ENCODE measurements at places on chromosomes 4 and X.
A peak's percentile ranks its signal among the peaks of the same experiment; 100 is the strongest.

DNA sequence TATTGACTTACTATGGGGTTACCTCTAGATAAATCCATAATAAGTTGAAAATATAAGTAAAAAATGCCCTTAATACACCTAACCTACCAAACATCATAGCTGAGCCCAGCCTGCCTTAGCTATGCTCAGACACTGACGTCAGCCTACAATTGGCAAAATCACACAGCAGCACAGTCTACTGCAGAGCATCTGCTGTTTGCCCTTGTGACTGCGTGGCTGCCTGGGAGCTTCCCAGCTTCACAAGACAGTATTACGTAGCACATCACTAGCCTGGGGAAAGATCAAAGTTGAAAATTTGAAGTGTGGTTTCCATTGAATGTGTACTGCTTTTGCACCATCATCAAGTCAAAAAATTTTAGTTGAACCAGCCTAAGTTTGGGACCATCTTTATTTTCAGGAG, 8.8 kb downstream of the HTT-AS start:
- DNase-seq: no peak

- DNase-seq: no peak
These were observed 18.5 kb downstream of the P2RY8 start for GRCh38 chrX:1518512-1518911.

GRCh38 chr4:145298885-145299284, 118.5 kb upstream of the OTUD4 start:
- DNase-seq: no peak

DNA sequence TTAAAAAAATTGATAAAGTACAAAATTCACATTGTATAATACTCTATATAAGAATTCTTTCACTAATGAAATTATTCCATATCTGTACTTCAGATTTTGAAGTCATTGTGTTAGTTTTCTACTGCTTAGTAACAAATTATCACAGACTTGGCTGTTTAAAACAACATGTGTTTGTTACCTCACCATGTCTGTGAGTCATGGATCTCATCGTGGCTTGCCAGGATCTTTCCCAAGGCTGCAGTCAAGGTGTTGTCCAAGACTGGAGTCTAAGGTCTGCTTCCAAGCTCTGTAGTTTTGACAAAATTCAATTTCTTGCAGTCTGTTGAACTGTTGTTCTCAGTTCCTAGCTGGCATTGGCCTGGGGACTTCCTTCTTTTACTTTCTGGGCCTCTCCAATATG, 1286.9 kb downstream of the ADGRL3 start:
- no peak for DNase-seq

DNA sequence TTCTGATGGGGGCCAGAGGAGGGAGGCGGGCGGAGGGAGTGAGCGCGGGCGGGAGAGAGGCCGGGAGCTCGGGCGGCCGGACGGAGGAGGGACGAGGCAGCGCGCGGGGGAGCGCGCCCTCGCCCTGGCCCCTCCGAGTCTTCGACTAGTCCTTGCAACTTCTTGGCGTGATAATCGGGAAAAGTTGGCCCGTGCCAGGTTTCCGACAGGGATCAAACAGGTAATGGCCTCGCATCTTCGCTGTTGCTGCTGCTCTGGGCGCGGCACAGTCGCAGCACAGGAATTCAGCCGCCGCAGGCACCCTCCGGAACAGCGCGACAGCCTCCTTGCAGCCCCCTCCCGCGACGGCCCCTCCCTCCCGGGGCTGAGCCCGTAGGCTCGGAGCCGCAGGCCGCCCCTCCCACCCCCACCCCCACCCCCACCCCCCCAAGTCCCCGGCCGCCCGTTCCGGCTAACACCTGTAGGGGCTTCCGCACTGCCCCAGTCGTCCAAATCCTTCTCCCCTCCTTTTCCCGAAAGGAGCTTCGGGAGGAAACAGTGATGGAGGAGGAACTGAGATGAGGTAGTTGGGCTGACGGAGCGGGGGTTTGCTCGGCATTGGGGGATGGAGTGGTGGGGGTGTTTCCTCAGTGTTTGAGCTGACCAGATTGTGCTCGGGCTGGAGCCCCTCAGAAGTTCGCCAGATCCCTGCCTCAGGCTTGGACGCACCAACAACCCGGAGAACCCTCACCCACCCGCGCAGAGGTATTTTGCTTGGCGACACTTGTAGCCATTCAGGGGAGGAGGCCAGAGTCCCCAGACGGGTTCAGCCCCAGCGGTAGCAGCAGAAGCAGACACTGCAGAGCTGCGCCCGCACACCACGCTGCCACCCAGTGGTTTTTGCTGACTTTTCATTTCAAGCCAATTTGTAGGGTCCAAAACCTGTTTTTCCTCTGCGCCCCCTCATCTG, at the start of gene FGF13:
TSS of gene FGF13 (minus strand) at position 319 of the 949 bp plus-strand sequence. CDS start 714 bp downstream, outside the sequence.
- DNase-seq: peak; percentile 26

- no peak for DNase-seq
These were observed 524 bp upstream of the EXOSC9 start for GRCh38 chr4:121800638-121800960.

DNA sequence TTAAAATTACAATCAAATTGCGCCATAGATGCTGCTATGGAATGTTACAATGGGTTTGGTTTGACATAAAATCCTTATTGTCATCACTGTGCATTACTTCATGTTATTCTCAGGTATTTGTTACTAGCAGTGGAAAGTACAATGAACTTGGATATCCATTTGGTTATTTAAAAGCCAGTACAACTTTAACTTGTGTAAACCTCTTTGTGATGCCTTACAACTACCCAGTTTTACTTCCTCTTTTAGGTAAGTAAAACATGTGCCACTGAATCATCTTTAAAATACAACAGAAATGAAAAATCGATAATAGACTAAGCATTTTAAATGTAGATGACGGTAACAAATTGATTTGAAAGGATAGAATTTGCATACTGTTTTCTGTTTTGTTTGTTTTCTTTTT, 35.6 kb downstream of the INTS6L start:
- DNase-seq: no peak

DNA sequence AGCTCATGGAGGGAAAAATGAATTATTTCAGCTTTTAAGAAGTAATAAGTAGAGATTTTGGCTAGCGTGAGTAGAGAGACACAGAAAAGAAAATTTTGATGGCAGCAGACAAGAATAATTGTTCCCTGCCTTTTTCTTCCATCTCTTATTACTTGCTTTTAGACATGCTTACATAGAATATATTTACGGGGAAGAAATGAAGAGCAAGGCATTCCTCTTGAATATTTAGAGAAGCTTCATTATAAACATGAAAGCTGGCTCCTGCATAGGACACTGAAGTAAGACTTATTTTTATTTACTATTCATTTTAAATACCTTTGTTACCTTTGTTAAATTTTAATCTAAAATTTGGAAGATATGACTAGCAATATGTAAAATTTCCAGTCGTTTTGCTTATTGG, 32.2 kb downstream of the DCK start:
- no peak for DNase-seq

- no peak for DNase-seq
These were observed 46.1 kb upstream of the CTSO start for GRCh38 chr4:155999725-156000124.

DNA sequence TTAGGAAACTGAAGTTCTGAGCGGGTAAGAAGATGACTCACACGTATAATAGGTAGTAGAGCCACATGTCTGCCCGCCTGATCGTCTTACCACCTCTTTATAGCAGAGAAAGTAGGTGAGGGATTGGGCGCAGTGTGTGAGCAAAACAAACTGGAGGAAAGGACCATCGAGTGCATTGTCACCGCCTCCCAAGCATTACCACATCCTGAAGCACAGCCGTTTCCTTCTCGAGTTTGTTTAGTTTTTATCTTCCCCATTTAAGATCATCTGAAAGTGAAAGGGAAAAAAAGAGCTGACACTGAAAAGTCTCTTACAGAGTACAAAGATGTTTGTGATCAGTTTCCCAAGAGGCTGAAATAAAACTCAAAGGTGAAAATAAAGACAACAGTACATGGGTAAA, 14.8 kb downstream of the PDK3 start:
- no peak for DNase-seq

- no peak for DNase-seq
These were observed 45.2 kb downstream of the CXXC4 start for GRCh38 chr4:104449537-104449936.

DNA sequence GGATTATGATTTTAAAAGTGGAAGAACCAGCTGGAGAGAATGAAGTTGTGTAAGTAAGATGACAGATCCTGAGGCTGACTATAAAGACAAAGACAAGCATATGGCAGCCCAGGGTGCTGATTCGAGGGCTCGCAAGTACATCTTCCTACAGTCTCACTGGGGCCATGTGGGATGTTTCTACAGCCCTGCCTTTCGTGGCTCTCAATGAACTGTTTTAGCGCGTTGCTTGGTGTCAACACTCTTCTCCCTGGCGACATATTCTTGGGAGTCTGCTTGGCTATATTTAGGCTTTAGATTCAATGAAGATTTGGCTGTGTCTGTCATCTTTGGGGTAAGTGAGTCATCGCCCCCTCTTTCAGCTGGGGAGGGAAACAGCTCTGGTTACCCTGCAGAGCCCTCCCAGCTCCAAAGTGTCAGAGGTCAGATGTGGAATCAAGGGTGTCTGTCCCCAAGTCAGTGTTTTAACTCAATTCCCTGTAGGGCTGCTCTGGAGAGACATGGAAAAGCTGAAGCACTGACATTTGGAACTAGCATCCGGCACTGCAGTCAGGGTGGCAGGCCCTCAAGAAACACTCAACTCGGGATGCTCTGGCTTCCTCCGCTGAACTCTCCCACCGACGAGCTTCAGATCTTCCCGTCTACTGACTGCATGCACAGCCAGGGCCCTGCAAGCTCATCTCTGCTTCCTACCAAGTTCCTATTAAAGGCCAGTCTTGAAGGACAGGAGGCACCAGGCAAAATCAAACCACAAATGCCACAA, 65.7 kb downstream of the GATB start:
- no peak for DNase-seq

GRCh38 chr4:23333556-23333945, 556.3 kb downstream of the PPARGC1A start:
- no peak for DNase-seq

GRCh38 chrX:153926858-153927671, 1.0 kb upstream of the ARHGAP4 start:
- no peak for DNase-seq

DNA sequence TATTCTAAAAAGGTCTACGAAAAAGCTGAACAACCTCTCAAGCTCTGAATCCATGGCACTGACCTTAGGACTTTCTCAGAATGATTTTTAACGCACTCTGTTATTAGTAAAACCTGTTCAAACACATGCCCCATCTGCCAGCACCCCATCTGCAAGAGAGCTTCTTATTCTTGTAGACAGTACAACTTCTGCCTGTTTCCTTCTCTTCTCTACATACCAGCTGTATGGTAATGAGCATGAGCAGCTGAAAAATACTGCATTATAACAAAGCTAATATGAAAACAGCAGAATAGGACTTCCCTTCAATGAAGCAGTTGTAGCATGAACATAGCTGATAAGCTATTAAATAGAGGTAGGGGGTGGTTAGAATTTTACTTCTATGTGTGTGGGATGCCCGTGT, 167.9 kb downstream of the FBXW7 start:
- no peak for DNase-seq

- DNase-seq: no peak
These were observed 47.2 kb downstream of the STARD8 start for GRCh38 chrX:68694435-68695205.

- DNase-seq: no peak
These were observed 1145.6 kb upstream of the DIAPH2 start for GRCh38 chrX:95539041-95539440.

DNA sequence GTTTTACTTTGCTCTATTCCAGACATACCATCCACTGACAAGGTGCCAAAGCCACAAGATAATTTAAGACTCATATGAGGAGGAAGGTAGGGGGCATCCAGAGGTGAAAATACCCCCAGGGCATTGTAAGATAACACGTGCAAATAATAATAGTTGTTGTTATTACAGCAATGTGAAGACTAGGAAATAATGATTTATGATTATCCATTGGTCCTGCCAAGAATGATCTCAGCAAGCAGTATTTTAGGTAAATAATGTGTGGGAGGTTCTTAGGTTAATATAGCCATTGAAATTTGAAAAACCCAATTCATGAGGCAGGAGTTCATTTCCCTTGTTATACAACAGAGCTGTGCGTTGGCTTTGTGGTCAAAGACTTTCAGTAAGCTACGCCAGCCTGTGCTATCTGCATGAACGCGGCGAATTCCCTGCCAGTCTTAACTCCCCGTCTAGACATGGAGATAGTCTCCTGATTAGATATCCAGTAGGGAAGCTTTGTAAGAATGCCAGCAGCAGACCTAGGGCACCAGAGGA, 47.2 kb upstream of the MXRA5 start:
- DNase-seq: no peak

DNA sequence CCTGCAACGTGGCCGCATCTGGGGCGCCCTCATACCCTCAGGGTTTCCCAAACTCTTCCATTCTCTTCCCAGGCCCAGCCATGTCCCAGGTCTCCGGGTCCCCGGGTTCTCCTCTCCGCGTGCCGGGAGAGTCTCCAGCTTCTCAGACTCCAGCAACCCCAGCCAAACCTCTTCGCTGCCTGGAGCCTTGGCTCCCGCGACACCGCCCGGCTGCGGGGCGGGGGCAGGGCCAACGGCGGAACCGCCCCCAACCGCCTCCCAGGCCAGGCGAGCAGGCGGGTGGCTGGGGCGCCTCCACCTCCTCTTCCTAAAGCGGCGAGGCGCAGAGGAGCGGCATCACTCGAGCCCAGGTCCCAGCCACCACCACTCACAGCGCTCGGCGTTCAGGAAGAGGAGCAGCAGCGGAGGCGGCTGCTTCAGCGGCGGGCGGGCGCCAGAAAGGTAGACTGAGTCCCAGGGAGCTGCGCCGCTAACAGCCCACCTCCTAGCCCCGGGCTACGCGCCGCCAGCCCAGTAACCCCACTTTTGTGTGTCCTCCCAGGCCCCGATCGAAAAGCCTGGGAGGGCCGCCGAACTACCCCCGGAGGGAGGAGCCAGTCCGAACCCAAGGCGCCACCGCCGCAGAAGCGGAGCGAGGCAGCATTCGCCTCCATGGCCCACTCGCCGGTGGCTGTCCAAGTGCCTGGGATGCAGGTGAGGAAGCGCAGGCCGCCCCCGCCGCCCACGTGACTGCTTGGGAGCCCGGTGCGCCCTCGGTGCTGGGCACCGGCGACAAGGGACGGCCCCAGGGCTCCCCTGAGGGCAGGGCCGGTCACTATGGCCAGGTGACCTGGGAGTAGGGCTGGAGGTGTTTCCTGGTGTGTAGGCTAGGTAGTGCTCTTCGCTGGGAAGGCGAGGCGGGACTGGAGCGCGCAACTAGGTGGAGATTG, at the start of gene STK26:
TSS of gene STK26 (plus strand) at position 336 of the 929 bp plus-strand sequence. CDS start at position 652, 316 bp downstream.
- DNase-seq: peak; percentile 62
